ENCODE measurements at places on chromosomes 16 and 17. TPM values are rescaled to one million over a fixed set of nuclear protein-coding genes. Genes with fewer than 3 reads are reported as not detected.
A peak's percentile ranks its signal among the peaks of the same experiment; 100 is the strongest.

NT5M gene
- total RNA-seq = 6.1 TPM

KRT31 gene
- total RNA-seq = not detected

PRSS27 gene
- total RNA-seq = 2.0 TPM

CBX1 gene
- total RNA-seq = 60.5 TPM

SLC6A2 gene
- total RNA-seq = not detected

ARSG gene
- 5.0 TPM for total RNA-seq

TBC1D3H gene
- total RNA-seq = not detected

ESRP2 gene
- 0.92 TPM for total RNA-seq

GRCh38 chr16:24499193-24499814 is 40.1 kb upstream of the RBBP6 start:
- H3K27me3 ChIP-seq = peaks cover 30% of the 10 kb centered on the region
- H3K4me1 ChIP-seq = no peaks in the 10 kb centered on the region

DNA sequence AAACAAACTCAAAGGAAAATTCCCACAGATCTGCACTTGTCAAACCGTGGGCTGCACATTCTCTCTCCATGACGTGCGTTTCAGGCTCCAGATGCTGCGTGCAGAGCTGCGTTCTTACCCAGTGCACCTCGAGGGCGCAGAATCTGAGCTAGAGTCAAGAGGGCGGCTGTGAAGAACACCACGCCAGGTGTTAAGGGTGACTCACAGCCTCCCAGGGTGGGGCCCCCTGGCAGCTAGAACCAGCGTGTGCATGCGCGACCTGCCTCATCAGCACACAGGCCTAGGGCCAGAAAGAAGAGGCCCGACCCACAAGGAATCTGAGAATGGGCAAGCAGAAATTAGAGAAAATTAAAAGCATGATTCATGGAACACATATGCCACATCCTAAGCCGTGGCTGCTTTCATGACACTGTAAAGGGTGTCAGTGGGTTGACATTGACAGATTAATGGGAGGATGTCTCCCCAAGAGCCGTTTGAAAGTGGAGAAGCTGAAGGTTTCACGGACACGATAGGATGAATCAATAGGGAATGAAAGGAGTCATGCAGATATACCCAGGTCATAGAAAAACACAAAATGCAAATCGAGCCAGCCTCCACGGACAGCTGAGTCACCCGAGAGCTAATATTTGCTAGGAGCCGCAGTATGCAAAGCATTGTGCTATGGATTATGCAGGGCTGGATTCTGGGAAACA is 29.0 kb downstream of the MARCHF10 start:
- no peak for DNase-seq
- H3K4me1 ChIP-seq = no peaks in the 10 kb centered on the region
- H3K4me3 ChIP-seq = no peak overlapping the region
- H3K27me3 ChIP-seq = peaks cover 2% of the 10 kb centered on the region

DNA sequence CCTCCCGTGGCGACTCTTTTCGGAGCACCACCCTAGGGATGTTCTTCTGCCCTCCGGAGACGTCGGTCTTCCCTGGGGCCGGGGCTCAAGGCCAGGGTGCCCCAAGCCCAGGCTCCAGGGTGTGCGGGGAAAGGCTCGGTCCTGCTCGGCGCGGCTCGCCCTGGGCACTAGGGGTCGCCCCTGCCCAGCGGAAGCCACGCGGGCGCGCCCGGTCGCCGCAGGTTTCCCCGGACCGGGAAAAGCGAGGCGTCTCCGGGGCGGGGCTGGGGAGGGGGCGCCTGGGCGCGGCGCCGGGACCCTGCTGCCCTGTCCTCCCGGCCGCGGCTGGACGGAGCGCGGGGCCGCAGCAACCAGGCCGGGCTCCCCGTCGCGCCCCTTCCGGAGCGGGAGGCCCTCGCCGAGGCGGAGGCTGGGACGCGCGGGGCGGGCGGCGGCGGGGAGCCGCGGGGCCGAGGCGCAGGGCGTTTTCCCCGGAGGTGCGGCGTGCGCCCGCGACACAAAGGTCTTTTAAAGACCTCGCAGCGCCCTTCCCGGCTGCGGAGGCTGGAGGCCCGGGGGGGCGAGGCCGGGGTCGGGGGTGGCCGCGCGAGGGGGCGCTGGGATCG is 76.4 kb downstream of the MRC2 start:
- H3K4me1 ChIP-seq = peaks cover 13% of the 10 kb centered on the region

DNA sequence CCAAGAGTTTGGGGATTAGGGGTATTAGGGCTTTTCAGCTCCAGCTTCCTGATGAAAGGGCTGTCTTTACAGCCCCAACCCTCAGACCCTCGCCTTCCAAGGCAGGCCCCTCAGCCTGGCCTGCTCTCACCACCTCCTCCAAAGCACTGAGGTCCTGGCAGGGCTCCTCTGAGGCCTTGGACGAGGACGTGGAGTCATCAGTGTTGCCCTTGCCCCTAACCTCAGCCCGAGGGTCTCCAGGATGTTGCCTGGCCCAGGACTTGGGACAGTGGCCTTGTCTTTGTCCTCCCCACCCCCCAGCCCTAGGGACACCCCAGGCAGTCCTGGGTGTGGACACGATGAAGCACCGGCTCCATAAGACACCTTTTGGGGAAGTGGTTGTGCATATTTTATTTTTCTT is 28.2 kb downstream of the B9D1 start:
- no peak overlapping the region for H3K27ac ChIP-seq
- peaks cover 19% of the 10 kb centered on the region for H3K27me3 ChIP-seq
- DNase-seq = no peak
- H3K36me3 ChIP-seq = no peaks in the 10 kb centered on the region

DNA sequence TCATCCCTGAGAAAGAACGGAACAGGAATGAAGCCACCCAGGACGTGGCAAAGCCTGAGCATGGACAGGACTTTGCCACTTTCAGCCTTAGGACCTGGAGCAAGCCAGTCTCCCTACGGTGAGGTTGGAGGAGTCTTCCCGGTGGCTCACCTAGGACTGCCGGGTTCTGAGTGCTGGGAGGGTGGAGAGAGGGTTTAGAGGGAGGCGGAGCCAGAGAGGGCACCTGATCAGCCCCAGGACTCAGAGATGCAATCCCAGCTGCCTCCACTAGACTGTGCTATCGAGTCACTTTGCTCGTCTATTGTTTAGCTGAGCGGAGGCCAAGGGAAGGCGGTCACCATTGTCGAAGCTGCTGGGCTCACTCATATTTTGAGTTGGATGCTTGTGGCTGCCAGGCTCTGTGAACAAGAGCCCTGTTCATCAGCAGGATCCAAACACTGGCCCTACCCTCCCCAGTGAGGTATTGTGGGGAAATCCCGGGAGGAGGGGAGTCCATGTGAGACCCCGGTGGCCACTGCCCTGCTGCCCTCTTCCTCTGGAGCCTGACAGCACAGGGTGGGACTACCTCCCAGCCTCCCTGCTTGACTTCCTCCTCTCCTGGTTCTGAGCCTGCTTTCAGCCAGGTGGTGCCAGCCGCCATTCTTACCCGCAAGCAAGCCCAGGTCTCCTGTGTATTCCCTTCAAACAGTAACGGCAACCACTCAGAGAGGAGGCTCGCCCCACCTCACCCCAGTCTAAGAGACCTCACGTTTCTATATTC is 7.0 kb downstream of the KRT14 start:
- no peaks in the 10 kb centered on the region for H3K4me1 ChIP-seq
- peak; percentile 74 for DNase-seq
- H3K27me3 ChIP-seq = peaks cover 60% of the 10 kb centered on the region

- DNase-seq = no peak
- peaks cover 48% of the 10 kb centered on the region for H3K36me3 ChIP-seq
- peak overlapping the region; percentile 98 for H3K27ac ChIP-seq
Observed at GRCh38 chr17:48056246-48056745, 8.1 kb downstream of the NFE2L1 start.

GRCh38 chr16:55836158-55836611 is 3.3 kb upstream of the CES1 start:
- peaks cover 14% of the 10 kb centered on the region for H3K27me3 ChIP-seq
- no peak for DNase-seq
- no peak overlapping the region for H3K4me3 ChIP-seq
- no peak overlapping the region for H3K27ac ChIP-seq
- H3K36me3 ChIP-seq = no peaks in the 10 kb centered on the region
- H3K4me1 ChIP-seq = no peaks in the 10 kb centered on the region

DNA sequence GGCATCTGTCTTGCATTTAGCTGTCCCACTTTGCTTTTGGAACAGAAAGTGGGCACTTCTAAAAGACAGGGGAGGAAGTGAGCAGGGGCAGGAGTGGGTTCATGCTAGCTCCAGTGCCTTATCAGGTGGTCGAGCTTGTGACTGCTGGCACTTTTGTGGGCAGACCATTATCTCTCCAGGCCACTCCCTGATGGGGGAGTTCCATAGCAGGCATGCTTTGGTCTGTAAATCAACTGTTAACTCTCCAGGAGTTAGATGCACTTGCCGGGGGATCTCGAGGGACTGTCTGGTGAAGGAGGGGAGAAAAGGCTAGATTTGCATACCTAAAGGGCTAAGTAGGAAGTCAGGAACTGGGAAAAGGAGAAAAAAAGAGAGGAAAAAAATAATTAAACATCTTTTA is 9.3 kb upstream of the CARD14 start:
- H3K4me3 ChIP-seq = no peak overlapping the region
- DNase-seq = no peak
- no peaks in the 10 kb centered on the region for H3K36me3 ChIP-seq

DNA sequence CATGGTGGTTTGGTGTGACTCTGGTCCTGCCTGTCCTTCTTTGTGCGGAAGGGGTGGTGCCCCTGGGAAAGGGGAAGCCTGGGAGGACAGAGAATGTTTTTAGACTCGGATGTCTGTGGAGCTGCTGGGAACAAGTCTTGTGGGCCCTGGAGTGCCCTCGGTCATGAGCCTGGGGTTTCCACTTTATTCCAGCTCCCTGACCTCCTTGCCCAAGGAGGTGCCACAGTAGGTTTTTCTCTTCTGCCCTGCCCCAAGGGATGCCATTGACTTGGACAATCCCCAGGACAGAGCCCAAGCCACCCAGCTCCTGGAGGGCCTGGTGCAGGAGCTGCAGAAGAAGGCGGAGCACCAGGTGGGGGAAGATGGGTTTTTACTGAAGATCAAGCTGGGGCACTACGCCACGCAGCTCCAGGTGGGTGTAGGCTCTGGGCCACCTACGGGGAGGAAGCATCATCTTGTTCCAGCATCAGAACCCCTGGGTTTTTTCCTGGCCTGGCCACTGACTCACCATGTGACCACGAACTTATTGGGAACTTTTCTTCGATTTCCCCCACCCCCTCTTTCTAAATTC is 1.4 kb downstream of the STAT5A start:
- H3K4me1 ChIP-seq = peaks cover 53% of the 10 kb centered on the region
- H3K4me3 ChIP-seq = peak overlapping the region; percentile 93
- H3K36me3 ChIP-seq = peaks cover 37% of the 10 kb centered on the region
- H3K27me3 ChIP-seq = no peaks in the 10 kb centered on the region

DNA sequence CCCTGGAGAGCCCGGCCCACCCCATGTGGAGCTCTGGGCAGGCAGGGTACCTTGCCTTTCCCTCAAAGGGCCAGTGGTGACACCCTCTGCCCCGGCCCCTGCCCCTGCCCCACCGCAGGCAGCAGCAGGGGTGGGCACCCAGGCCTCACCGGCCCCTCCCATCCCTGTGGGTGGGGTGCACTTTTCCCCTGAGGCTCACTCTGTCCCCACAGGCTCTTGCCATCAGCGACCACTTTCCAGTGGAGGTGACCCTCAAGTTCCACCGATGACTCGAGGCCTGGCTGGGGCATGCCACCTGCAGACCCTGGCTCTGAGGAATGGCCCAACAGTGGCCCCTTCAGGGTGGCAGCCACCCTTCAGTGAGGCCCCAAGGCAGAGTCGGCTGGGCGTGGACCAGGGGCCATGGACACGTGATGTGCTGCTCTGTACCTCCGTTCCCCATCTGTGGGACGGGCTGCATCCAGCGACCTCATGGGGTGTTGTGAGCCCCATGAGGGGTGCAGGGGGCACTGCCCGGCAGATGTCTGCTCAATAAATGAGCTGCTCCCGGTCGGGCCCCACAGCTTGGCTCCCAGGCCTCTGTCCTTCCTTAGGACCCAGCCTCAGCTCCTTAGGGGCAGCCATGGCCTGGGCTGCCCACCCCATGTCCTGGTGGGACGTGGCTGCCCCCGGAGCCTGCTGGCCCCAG is 2.0 kb downstream of the DNASE1L2 start:
- peaks cover 4% of the 10 kb centered on the region for H3K27me3 ChIP-seq
- no peak overlapping the region for H3K4me3 ChIP-seq
- no peaks in the 10 kb centered on the region for H3K4me1 ChIP-seq
- peaks cover 3% of the 10 kb centered on the region for H3K36me3 ChIP-seq

Data from activated naive CD8-positive, alpha-beta T cell treated with anti-CD3 and anti-CD28 coated beads for 36 hours (primary cell).